Daoy (cell line): ENCODE measurements at places on chromosomes 5 and 9.
A peak's percentile ranks its signal among the peaks of the same experiment; 100 is the strongest.

DNA sequence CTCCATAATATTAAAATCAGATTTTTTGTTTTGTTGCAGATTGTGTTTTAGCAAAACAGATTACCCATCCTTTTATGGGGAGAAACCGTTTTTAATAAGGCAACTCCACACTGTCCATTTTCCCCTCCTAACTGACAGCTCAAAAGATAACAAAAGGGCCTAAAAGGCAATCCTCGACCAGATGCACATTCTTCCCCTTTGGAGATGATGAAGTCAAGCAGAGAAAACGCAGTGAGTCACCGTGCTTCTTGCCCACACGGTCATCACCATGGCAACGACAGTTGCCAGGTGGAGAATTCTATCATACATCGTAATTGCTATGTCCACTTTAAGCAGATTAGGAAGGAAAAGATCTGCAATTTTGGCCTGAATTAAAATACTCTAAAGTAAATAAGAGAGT is 96.4 kb downstream of the DIRAS2 start:
- peak; percentile 93 for DNase-seq

- DNase-seq, result peak; percentile 46
Observed at GRCh38 chr5:134647750-134648424, 698 bp upstream of the SEC24A start.

DNA sequence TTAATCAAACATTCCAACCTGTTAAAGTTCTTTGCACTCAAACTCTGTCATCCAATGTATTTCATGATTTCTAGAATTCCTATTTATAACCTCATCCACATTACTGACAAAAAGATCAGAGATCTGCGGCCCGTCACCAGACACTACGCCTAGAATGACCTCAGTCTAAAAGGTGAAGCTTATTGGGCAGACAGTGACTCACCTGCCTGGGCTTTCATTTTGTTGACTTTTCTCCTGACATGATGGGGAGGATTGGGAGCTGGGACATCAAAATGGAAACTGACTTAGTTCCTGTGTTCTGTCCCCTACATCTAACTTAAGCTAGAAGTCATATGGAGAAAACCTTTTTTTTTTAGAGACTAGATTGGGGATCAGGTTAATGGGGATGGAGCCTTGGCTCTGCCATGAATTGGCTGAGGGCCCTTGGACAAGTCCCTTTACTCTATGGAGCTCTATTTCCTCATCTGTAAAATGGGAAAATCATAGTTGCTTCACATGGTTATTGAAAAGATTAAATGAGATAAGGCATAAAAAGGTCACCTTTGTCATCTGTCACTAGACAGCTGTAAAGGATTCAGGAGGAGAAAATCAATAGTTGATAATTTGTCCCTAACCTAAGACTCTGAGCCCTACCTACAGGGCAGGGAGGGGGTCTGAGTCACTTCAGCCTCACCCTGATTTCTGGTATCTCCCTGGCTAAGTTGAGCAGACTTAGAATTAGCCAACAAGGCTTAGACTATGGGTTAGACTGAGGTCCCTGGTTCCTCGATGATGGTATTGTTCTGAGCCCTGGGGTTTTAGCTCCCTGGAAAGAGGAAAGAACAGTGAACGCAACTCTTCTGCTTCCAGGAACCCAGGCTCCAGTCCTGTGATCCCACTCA is 224.8 kb upstream of the TBC1D2 start:
- DNase-seq, result peak; percentile 47

GRCh38 chr9:94449486-94449885 is 105.4 kb upstream of the PCAT7 start:
- no peak for DNase-seq

- DNase-seq, result peak; percentile 47
Observed at GRCh38 chr9:105114964-105115728, 129.3 kb upstream of the SLC44A1 start.

GRCh38 chr5:118486647-118487225 is 501.6 kb downstream of the DTWD2 start:
- DNase-seq, result no peak

DNA sequence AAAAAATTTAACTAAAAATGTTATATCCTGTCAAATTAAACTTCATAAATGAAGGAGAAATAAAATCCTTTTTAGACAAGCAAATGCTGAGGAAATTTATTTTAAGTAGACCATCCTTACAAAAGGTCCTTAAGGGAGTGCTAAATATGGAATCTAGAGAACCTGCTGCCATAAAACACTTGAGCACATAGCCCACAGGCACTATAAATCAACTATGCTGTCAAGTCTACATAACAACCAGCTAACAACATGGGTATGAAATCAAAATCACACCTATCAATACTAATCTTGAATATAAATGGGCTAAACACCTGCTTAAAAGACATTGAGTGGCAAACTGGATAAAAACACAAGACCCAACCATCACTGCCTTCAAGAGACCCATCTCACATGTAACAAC is 15.1 kb upstream of the PRSS3 start:
- DNase-seq, result no peak

DNA sequence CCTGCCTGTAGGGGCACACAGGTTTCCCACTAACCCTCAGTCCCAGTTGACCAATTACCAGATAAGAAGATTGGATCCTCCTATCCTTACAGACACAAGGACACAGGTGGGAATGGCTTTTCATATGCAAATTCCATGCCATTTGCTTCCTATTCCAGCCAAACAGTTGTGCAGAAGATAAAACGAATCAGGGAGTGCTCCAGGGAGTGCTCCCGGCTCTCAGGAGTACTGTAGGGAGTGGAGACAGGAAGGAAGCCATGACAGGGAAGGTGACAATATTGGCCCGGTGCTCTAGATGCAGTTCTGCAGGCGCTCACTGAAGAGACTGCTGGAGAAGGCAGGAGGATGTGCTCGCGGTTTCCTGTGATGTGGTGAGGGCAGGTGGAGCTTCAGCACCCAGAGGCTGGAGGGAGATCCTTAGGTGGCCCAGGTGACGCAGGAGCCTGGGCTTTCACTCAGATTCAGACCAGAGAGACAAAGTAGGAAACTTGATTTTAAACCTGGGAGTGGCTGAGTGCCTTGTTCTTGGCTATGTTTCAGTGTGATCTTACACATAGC is 260.0 kb downstream of the AUH start:
- DNase-seq, result no peak

- no peak for DNase-seq
Observed at GRCh38 chr5:174623018-174623417, 101.4 kb upstream of the MSX2 start.

GRCh38 chr9:114372921-114373448 is 14.8 kb downstream of the AKNA start:
- DNase-seq, result no peak

- DNase-seq, result no peak
Observed at GRCh38 chr5:158643840-158644239, 455.9 kb downstream of the EBF1 start.

- no peak for DNase-seq
Observed at GRCh38 chr5:127439644-127440043, 77.8 kb upstream of the PRRC1 start.

DNA sequence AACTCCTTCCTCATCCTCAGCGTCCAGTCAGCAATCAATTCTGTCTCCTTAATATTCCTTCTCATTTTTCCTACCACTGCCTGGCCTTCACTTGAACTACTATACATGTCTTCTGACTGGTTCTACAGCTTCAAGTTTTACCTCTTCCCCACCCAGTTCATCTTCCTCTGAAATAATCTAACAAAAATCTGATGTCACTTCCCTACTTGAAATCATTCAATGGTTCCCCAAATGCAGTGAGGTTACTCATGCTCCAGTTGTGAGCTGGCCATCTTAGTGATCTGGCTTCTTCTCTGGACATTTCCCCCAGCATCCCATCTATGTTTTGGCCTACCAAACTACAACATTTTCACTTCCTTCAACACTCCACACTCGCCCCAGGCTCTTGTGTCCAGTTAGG is 14.9 kb upstream of the TMEM267 start:
- no peak for DNase-seq

GRCh38 chr5:95821110-95822021 is 1.2 kb downstream of the GLRX start:
- no peak for DNase-seq

- no peak for DNase-seq
Observed at GRCh38 chr5:53165431-53166182, 56.0 kb upstream of the MOCS2 start.

DNA sequence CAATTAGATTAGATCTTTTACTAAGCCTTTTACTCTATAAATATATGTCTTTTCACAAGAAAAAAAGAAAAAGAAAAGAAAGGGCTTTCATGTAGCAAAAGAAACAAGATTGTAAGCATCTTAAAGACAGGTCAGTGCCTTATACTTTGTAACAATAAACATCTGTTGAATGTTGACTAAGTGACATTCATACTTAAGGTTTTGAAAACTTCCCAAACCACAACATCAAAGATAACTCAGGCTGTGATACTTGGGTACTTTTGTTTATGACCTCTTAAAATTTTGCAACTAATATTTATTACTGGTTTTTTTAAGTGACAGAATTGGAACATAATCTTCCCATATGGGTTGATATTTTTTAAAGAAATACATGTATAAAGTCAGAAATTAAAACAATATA is 7.4 kb downstream of the GRAMD2B start:
- DNase-seq, result no peak

DNA sequence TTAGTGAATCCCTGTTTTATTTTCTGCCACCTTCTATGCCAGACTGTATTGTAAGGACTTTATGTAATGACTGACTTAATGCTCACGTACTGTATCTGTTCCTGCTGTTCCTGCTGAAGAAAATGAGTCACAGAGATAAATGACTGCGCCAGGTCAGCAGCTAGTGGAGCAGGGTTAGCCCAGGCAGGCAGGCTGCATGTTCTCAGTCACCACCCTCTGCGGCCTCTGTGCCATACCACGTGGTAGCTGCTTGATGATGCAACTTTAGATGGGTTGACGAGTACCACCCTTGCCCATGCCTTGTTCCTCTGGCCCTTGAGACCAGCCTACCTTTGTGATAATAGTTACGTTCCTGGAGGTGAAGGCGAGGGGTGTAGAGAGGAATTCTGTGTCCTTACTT is 161.9 kb downstream of the TRIO start:
- DNase-seq, result peak; percentile 83

GRCh38 chr9:80839821-80840675 is 849.3 kb downstream of the TLE1 start:
- no peak for DNase-seq

GRCh38 chr9:99779277-99779676 is 42.4 kb upstream of the NR4A3 start:
- no peak for DNase-seq

GRCh38 chr5:57037355-57037754 is 85.4 kb upstream of the MIER3 start:
- no peak for DNase-seq

DNA sequence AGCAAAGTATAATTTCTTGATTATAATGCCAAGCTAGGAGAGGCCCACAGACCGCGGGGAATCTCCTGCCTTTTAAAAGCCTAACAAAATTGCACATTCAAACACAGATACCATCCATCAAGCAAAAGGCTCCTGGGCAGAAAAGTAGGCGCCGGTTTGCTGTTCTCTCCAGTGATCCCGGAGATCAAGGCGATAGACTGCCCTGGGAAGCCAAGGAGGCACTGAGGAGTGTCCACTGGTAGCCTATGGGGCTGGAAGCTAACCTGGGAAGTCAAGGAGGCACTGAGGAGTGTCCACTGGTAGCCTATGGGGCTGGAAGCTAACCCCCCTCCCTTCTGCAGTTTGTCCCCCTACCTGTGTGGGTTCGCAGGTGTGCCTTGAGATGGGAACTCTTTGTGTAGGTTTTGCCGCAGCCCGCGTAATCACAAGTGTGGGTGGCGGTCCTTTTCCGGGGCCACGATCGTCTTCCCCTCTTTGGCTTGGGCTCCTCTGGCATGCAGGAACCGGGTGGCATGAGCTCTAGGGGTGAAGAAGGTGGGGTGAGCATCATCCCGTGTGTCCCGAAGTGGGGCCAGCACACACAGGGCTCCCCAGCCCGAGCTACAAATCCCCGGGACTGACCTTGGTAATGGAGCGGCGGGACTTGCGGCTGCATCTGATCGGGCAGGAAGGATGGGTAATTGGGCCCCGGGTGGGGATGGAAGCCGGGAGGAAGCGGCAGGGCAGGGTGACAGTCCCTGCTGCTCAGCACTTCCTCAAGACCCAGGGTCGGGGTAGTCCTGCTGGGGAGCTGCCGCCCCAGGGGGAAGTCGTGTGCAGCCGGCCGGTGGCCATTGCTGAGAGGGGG is 2.7 kb downstream of the KLF4 start:
- no peak for DNase-seq

DNA sequence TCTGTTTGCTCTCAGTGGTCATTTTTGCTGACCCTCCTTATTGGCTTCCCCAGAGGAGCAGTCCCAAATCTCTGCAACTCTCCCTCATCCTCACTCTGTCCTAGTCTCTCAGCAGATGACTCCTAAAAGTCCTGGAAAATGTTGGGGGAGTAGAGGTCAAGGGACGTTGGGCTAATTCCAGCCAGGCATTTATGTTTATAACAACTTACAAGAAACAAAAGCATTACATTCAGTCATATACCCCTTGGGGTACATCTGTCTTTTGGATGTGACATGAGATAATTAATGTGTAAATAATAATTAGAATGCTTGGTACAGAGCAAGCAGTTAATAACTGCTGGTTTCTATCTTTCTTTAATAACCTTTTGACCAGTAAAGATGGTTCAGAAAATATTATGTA is 176.2 kb downstream of the YTHDC2 start:
- DNase-seq, result no peak

DNA sequence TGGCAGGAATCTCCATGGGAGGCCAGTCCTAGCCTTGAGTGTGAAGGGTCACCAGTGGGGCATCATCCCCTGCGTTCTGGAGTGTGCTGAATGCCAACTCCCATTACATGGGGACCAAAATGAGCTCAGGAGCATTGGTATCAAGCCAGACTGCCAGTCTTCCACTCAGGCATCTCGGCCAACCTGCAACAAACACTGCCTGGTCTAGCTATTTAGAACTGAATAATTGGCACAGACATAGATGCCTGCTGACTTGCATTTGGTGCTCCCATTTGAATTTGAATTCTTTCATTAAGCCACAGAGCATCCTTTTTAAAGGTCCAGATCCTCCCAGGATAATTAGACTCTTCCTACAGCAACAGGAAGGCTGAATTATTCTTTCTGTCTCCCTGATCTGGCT is 116.6 kb upstream of the ABCA1 start:
- DNase-seq, result no peak

- peak; percentile 88 for DNase-seq
Observed at GRCh38 chr9:111178331-111179055, 140.2 kb upstream of the LPAR1 start.

DNA sequence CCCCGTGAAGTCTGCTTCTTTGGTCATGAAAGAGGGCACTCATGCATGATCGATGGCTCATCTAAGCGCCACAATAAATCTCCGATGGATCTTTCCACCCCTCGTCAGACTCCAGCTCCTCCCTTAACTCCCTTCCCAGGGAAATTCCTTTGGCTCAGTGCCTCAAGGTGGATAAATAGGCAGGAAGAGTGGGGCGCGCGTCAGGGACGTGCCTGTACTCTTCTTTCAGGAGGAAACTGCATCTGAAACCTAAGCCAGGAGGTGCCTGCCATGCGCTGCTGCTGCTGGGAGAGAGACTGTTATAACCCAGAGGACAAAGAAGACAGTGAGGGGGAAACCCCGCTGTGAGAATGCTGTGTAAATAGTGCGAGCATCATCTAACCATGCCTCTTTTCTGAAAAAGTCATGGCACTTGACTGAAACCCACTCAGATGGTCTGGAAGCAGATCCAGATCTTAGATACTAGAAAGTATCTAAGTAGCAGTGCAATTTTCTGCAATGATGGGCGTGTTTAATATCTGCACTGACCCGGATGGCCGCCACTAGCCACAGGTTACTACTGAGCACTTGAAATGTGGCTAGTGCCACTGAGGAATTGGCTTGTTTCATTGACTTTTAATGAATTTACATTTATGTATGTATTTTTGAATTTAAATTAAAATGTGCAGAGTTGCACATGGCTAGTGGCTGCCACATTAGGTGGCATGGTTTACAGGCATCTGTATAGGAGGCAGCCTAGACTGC is 120.3 kb upstream of the BASP1 start:
- peak; percentile 31 for DNase-seq

- DNase-seq, result no peak
Observed at GRCh38 chr5:88377240-88377639, 108.6 kb upstream of the TMEM161B start.
